ENCODE measurements at places on chromosomes 11 and 22.

GRCh38 chr11:118051611-118052461 is 25.0 kb upstream of the TMPRSS4 start:
- DNase-seq: no peak

- no peak for DNase-seq
These were observed 19.3 kb downstream of the UPB1 start for GRCh38 chr22:24514241-24515026.

DNA sequence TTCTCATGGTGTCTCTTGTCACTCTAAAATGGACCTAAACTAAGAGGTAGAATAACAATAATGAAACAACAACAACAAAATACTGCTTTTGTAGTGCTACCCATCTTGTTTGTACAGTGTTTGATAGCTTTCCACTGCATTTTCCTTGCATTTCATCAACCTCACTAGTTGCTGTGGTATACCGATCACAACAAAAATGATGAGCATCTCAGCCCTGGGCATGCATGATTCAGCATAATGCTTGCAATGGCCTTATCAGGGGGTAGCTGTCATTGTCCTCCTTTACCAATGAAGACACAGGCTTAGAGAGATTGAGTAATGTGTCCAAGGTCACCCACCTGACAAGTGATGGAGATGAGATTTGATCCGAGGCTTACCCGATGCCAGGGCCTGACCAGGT is 682.5 kb downstream of the NTM start:
- DNase-seq: no peak

DNA sequence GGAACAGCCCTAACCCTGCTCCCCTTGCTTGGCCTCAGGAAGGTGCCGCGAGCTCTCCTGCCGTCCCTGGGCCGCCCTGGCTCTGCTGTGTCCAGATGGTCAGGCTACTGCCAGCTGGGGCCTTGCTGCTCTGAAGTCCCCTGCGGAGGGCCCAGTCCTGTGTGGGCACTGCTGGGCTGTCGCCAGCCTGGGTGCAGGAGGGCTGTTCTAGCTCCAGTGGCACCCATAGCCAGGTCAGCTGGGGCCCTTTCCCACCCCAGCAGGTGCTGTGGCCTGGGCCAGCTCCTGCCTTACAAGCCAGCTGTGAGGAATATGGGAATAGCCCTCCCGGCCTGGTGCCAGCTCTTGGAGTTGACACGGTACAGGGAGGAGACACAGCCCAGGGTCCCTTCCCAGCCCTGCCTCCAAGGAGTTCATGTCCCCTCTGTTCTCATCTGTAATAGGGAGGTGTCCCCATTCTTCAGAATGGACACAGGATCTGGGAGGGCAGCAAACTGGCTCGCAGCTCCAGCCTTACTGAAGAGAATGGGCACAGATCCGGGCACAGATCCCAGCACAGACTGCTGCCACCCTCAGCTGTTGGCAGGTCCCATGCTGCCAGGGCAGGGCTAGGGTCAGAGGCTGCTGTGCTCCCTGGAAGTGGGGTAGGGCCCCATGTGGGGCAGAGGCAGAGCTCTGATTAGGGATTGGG is 3.9 kb downstream of the DERL3 start:
- DNase-seq: no peak

- DNase-seq: no peak
These were observed 906.9 kb downstream of the BRD1 start for GRCh38 chr22:48920776-48921241.

- DNase-seq: no peak
These were observed 56.4 kb downstream of the CEP164 start for GRCh38 chr11:117384045-117384444.

- DNase-seq: no peak
These were observed 29.2 kb upstream of the B3GAT1 start for GRCh38 chr11:134441281-134441680.

DNA sequence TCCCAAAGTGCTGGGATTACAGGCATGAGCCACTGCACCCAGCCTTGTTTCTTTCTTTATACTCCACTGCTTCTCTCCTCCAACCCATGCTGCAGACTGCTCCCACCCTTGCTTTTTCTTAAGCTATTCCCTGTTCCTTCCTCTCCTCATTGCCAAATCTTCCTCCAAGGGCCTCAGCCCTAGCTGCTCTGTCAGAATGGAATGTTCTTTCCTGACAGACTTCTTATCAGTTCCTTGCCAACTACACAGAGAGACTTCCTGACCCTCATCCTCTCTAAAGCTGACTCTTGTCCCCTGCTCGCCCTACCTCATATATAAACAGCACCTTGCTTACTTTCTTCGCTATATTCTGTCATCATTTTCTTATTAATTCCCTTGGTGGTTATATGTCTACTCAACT is 16.9 kb upstream of the PIK3C2A start:
- DNase-seq: no peak

GRCh38 chr11:48007677-48008076 is 27.3 kb downstream of the PTPRJ start:
- no peak for DNase-seq

DNA sequence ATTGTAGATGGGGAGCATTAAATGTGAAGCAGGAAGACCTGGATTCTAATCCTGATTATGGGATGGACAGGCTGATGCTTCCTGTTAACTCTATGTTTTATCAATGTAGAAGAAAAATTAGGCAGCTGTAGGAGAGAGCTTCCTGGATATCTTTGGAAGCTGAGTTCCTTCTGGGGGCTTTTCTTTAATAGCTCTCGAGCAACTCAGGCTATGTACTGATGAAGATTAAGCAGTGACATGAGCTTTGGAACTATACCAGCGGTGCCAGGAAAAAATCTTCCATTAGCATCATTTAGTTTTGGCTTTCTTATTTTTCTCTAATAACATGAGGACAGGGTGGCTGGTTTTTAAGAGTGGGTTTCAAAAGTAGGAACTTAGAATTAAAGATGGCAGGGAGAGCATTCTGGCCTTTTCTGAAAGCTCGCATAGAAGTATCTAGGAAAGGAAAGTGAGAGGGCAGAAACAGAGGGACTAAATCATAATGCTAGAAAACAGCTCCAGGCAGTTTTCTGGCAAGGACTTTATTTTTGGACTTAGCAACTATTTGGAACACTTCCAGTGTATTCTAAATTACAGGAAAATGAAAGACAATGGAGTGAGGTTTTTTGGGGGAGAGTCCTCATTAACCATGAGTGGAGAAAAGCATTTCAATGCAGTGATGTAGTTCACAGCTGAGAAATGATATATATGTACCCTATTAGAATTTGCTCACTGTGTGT is 69.2 kb upstream of the RRM1 start:
- peak; percentile 73 for DNase-seq

DNA sequence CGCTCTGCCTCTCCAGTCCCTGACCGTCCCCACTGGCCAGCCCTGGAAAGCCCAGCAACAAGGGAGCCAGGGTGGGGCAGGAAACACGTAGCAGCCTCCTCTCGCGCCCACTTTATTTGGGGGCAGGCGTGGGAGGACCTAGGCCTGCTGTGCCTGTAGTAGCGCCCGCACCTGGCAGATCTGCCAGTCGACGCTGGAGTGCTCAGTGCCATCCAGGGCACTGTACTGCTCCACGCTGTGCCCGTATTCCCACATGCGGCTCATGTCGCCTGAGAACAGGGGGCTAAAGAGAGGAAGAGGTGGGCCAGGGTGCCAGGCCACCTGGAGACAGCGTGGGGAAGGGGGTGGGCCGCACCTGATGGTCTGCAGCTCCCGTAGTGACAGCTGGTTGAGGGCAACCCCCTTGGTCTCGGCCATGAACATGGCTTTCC is 17.0 kb upstream of the DRICH1 start:
- no peak for DNase-seq

GRCh38 chr11:36426226-36426848 is 83.7 kb downstream of the TRAF6 start:
- DNase-seq: no peak

- no peak for DNase-seq
These were observed 34.5 kb downstream of the CTSC start for GRCh38 chr11:88303037-88303436.

- no peak for DNase-seq
These were observed 158.5 kb downstream of the MSANTD4 start for GRCh38 chr11:105863523-105863922.

DNA sequence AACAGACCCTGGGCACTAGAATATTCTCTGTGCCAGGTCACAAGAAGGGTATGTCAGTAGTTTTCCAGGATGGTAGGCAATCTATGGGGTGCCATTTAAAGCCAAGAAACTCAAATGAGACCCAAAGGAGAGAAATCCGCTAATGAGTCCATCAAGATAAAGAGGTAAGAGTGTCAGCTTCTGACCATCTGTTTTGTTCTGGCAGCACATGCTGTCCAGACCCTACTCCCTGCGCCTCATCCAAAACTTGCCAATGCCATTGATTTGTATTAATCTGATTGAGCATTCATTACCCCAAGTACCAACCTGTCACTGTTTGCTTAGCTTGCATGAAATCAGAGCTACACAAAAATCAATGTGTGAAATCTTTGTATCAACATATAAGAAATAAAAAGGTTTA is 229.0 kb downstream of the BLID start:
- no peak for DNase-seq

DNA sequence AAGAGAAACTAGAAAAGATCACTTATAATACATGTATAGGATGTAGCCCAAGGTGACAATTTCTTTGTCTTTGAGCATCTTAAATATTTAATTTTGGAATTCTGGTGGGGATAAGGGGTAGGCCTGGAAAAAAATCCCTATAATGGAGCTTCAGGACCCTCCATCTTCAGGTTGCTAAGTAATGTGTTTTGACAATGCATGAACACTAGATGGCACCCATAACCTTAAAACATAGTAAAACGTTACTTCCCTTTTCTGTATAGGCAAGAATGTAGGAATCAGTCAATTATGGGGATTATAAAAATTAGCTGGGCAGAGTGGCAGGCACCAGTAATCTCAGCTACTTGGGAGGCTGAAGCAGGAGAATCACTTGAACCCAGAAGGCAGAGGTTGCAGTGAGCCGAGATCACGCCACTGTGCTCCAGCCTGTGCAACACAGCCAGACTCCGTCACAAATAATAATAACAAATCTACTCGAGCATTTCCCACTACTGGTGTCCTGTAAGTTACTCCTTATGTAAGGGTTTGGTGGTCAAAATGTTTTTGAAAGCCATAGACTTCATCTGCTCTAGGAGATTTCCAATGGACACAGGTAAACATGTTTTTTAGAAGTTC is 541.9 kb upstream of the CCDC90B start:
- DNase-seq: no peak

- no peak for DNase-seq
These were observed 5.2 kb upstream of the GCAT start for GRCh38 chr22:37802310-37803194.

DNA sequence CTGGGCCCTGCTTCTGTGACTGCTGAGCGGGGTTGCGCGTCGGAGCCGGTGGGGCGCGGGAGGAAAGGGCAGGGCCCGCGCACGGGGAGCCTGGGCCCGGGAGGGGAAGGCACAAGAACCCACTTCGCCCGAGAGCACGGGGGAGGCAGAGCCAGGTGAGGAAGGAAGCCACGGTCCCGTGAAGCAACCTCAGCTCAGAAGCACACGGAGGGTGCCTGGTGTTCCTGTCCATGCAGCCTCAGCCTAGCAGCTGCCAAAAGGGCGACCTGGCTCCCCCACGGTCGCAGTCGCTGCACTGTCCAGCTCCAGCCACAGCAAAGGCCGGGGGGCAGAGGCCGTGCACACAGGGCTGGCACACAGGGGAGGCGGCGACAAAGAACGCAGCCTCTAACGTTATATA is 9.3 kb upstream of the CDC42BPG start:
- DNase-seq: no peak

- DNase-seq: no peak
These were observed 363.1 kb downstream of the MN1 start for GRCh38 chr22:27438271-27438980.

DNA sequence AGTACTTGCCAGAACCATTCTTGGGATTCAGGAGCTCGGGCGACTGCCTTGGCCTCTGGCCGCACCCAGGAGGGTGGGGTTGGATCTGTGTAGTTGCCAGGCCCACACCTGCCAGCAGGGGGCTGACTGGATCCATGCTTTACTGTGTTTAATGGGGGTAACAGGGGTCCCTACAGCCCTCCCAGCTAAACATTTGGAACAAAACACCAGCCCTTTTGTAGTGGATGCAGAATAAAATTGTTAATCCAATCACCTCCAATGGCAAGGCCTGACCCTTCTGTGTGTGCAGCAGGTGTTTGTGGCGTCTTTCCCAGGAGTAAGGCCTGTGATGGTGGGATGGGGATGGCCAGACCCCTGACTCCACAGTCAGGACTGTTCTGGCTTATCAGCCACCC is 22.5 kb downstream of the SUN2 start:
- no peak for DNase-seq

- no peak for DNase-seq
These were observed 58.5 kb upstream of the PARVA start for GRCh38 chr11:12318791-12319438.

Measured in right renal pelvis (tissue), 4 donors.